ENCODE measurements at places on chromosomes 3 and 15.
A peak's percentile ranks its signal among the peaks of the same experiment; 100 is the strongest.

DNA sequence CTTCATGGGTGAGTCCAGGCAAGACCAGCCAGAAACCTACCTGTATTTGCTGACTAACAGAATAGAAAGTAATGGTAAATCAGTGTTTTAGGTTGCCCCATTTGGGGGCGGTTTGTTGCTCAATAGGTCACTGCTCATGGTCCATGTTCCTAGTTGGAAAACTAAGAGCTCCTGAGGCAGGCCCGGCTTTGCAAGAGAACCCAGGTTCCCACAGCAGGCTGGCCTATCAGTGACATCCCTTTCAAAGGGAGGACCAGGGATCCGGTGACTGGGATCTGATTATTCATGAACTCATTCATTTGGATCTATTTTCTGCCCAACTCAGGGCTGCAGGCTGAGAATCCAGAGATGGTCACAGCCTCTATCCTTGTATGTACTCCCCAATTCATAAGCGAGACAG lies 163.9 kb downstream of the WNT7A start:
- no peak for DNase-seq

GRCh38 chr3:160381470-160381869 lies 17.6 kb downstream of the IFT80 start:
- no peak for DNase-seq

DNA sequence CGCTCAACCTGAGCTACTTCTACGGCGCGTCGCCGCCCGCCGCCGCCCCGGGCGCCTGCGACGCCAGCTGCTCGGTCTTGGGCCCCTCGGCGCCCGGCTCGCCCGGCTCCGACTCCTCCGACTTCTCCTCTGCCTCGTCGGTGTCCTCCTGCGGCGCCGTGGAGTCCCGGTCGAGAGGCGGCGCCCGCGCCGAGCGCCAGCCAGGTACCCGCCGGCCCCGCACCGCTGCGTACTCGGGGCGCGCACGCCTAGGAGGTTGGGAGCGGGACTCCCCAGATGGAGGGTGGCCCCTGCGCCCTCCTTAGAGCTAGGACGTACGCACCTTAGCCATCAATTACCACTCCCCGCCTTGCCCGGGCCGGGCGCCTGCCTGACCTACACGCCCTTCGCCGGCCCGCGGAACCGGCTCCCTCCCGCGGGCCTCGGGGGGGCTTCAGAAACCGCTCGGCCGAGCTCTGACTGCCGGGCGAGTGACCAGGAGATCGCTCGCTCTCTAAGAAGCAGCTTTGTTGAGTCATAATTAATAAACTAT lies 466 bp downstream of the NFKBIZ start:
- DNase-seq: peak; percentile 44

DNA sequence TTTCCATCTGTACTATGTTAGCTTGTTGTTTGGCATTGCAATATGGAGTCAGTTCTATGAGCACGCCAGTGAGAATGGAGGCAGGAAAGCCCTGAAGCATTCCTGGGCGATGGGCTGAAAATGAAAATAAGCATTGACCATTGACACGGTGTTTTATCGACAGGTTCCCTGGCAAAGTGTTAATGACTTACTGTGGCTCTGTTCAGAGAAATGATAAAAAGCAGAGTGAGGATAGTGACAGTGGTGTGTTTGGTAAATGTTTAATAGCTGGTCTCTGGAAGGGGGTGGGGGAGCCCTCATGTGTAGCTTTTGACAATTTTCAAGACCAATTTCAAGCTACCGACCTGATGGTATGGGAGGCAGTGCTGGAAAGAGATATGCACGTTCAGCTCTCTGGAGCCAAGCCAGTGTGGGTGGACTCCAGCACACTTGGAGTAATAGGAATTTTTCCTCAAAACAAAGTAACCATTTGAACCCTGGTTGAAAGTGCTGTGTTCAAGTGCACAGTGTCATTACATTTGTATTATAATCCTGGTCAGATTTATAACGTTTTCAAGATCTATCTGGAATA lies 341.7 kb upstream of the ROBO2 start:
- no peak for DNase-seq

GRCh38 chr3:72657666-72658065 lies 190.6 kb downstream of the SHQ1 start:
- no peak for DNase-seq

- no peak for DNase-seq
These were observed 8.2 kb downstream of the C3orf22 start for GRCh38 chr3:126550488-126551051.

DNA sequence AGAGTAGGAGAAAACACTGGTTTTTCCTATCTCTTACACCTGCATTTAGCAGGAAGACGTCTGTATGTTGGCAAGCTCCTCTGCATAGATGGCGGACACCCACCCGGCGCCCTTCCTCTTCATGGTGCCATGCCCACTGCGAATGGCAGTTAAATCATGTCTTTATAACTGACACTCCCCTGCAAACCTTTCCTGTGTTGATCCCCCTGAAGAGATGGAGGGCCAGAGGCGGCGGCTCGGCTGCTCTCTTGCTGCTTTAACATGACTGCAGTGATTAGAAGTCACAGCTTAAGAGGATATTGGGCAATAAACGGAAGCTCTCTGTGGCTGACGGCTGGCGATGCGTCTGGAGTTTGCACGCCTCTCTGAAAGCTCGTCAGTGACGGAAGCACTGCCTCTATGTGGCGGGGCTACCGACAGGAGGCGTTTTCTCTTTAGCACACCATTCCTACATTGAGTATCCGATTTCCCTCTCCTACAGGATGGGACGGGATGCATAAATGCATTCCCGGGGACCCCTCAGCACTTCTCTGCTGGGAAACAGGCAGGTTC lies 25.5 kb upstream of the SNRPA1 start:
- DNase-seq: peak; percentile 30

DNA sequence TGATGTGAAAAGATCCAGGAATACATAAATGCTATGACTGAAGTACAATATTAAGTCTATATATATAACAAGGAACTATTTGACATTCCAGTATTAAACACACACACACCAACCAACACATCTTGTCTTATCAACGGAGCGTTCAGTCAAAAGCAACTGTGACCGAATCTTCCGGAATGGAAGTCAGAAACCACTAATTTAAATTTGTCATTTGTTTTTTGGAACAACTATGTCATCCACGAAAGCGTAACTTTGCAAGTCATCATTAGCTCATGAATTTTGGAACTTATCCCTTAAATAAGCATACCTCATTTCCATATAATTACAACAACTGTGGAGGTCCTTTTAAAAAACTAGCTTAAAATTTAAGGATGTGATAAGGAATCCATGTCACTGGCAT lies 5.0 kb downstream of the ZNF385D start:
- DNase-seq: no peak

DNA sequence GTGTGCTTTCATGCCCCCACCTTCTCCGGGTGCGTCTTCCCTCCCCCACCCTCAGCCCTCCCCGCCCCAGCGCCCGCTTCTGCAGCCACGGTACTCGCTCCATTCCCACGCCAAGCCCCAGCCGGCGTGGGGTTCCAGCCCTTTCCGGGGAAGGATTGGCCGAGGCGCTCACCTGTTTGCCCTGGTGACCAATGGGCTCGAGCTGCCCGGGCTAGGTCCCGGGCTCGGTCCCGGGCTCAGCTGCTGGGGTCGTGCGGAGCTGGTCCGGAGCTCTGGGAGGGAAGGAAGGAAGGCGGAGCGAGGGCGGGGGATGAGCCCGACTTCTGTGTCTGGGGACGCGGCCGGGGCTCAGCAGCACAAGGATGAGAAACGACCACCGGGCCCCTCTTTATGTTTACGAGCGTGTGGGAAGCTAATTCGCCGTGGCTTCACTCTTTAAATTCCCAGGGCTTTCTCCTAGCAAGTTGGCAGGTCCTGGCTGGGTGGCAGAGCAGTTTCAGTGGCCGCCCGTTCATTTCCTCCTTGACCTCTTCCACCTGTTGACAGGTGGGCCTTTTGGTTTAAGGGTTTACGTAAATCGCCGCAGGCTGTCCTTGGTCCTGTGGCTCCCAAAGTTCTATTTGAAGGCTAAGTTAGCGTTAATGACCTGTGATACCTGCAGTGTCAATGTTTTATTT lies at the start of gene IGSF10:
Gene IGSF10, minus strand, starts transcription at position 288 of the 677 bp plus-strand sequence. CDS start 2,352 bp downstream, outside the sequence.
- no peak for DNase-seq

DNA sequence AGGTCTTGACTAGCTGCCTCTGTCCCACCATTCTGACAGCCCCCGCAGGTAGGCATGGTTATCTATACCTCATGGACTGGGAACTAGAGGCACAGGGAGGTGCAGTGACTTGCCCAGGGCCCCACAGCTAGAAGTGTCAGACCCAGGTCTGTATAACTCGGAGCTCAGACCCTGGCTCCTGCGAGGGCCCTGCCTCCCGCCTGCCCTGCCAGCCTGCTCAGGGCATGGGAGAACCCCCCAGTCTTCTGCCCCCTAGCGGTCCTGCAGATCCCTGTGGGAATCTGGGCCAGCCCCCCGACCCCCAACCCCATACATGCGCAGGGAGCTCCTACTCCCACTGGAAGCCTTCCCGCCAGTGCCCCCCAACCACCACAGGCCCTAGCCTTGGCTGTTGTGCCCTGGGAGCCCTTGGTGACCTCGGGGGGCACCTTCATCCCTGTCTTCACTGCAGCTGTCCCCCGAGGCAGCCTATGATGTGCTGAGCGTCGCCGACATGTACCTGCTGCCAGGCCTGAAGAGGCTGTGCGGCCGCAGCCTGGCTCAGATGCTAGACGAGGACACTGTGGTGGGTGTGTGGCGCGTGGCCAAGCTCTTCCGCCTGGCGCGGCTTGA lies 6.9 kb downstream of the ABTB1 start:
- DNase-seq: no peak

- DNase-seq: no peak
These were observed 14.4 kb downstream of the KY start for GRCh38 chr3:134636406-134636805.

- no peak for DNase-seq
These were observed 342.8 kb upstream of the IL12A start for GRCh38 chr3:159645874-159646273.

GRCh38 chr3:175951047-175951694 lies 1092.0 kb downstream of the NAALADL2 start:
- DNase-seq: no peak

DNA sequence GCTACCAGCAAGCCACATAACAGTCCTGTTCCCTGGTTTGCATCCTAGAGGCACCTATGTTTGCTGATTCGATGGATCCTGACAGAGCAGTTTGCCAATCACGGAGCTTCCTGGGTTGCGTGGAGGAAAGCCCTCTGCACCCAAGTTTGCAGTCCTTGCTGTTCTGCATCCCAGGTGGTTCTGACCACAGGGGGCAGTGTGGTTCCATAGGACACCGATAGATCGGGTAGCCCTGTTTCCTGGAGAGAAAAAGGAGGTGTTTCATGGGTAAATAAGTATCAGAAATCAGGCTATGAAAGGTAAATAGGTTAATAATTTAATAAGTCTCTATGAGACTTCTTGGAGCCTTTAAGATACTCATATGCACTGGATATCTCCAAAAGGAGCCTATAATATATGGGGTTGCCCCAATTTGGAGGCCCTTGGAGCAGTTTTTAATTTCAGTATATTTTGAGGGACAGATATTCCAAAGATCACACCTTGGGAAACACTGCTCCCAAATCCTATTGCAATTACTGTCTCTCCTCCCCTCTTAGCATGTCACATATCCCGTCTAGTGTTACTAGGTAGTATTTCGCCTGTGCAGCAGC lies 194.6 kb upstream of the TPM1 start:
- DNase-seq: peak; percentile 87
